Inflammatory macrophage (primary cell): ENCODE measurements at places on chromosomes 2 and 18.

GRCh38 chr2:170145675-170146432 lies 32.1 kb upstream of the MYO3B start:
- no peak for DNase-seq

DNA sequence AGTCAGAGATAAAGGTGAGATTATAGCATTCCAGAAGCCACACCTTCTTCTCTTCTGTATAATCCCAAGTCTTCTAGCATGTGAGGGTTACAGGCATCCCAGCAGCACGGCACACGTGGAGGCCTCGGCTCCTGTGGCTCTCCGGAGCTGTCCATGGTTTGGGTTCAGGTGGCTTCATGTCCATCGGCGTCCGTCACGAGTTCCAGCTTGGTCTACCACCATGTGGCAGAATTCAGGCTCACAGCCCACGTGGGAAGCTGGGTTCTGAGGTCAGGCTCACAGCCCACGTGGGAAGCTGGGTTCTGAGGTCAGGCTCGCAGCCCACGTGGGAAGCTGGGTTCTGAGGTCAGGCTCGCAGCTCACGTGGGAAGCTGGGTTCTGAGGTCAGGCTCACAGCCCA lies 378.3 kb upstream of the SALL3 start:
- no peak for DNase-seq

DNA sequence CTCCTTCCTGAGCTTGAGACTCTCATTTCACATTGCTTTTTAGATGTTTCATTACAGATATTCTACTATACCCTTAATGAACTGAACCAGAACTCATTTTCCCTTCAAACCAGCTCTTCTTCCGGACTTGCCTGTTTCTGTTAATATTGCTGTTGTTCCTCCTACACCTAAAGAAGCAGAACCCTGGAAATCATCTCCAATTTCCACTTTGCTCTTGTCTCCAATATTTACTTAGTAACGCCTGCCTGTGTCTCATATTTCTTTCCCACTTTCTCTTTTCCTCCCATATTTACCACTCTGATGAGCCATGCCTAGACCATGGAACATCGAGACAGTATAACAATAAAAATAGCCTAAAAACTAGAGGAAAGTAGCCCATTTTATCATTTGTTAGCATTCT lies 17.9 kb upstream of the GMCL1 start:
- DNase-seq: no peak

DNA sequence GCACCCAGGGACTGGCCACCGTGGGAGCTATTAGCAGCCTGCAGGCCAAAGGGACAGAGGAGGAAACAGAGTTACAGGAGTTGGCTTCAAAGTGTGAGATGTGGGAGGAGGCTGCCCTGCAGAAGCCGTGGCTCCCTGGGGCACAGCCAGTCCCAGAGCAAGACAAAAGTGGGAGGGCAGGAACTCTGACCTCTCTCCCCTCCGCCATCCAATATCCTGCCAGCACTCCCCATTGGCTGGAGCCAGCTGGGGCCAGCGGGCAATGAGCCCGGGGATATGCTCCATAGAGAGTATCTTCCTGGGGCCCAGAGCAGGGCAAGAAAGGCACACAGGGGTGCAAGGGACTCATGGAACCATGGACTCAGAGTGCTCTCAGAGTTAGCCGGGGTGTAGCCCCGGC lies 143.1 kb downstream of the INHBB start:
- no peak for DNase-seq

DNA sequence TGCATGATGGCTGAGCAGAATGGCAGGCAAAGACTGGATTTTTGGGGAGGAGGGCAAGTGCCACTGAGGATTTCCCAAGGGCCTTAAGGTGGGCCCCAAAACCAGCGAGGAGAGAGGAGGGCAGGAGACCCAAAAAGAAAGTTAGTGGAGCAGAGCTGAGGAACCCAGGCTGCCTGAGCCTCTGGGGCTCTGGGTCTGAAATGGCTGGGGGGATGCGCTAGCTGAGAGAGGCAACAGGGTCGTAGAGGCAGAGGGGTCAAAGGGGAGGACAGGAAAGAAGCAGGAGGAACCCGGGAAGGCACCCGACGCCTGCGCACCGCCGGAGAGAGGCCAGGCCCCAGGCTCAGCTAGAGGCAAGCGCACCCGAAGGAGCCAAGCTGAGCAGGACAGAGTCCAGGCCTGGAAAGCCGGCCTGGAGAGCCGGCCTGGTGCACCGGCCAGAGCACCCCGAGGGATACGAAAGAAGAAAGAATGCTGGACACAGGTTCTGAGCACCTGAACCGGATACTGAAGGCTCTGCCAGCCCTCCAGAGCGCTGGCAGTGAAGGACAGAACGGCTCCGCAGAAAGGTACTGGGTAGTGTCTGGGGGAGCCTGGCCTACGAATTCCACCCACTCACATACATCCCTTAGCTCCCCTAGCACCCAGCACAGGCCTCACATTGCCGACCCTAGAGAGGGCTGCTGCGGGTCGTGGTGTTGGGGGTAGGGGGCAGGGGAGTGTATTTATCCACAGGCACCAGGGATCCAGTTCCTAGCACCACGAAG lies 39.5 kb upstream of the ATP6V1B1 start:
- DNase-seq: no peak

GRCh38 chr2:119190321-119191111 lies 32.0 kb upstream of the C1QL2 start:
- no peak for DNase-seq

- no peak for DNase-seq
Measured at GRCh38 chr2:44053456-44053855, 57.7 kb upstream of the LRPPRC start.

- DNase-seq: peak; percentile 37
Measured at GRCh38 chr2:106085181-106085940, 108.7 kb downstream of the UXS1 start.

DNA sequence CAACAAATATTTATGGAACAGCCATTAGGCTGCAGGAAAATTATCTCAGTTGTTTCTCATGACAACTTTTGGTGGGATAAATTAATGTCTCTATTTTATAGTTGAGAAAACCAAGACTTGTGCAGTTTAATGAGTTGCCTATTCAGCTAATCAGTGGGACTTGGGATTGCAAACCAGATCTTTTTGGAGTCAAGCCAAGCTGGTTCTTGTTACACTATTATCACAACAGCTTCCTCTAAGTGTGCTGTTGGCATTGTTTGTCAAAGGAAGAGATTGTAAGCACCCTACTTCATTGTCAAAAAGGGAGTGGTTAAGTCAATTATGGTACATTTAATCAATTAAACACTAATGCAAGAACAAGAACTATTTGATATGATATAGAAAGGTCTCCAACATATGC lies 119.2 kb downstream of the PAX3 start:
- DNase-seq: no peak

DNA sequence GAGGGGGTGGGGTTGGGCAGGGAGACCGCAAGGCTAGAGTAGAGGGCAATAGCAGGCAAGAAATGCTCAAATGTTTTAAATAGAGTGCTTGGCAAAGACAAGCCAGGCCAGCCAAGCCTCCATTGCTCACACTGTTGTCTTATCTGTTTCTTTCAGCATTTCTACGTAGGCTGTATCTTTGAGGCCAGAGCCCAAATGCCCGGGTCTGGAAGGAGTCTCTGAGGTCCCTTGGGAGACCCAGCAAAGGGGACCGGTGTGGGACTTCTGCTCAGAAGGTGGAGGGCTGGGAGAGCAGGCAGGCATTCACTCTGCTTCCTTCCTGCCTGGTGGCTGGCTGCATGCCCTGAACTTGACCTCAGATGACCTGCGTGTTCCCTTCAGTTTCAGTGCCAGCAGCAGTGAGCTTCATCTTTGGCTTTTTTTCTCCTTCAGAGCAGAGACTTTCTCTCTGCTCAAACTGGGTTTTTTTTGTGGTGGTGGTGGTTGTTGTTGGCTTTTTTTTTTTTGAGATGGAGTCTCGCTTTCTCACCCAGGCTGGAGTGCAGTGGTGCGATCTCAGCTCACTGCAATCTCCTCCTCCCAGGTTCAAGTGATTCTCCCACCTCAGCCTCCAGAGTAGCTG lies 13.7 kb upstream of the TET3 start:
- DNase-seq: peak; percentile 52

- no peak for DNase-seq
Measured at GRCh38 chr2:121735518-121736074, 1.1 kb downstream of the NIFK start.

- DNase-seq: no peak
Measured at GRCh38 chr2:79432731-79433146, 80.1 kb upstream of the CTNNA2 start.

GRCh38 chr2:127155947-127156346 lies 49.0 kb upstream of the BIN1 start:
- DNase-seq: no peak

- no peak for DNase-seq
Measured at GRCh38 chr2:169683054-169683424, 11.2 kb downstream of the CFAP210 start.

DNA sequence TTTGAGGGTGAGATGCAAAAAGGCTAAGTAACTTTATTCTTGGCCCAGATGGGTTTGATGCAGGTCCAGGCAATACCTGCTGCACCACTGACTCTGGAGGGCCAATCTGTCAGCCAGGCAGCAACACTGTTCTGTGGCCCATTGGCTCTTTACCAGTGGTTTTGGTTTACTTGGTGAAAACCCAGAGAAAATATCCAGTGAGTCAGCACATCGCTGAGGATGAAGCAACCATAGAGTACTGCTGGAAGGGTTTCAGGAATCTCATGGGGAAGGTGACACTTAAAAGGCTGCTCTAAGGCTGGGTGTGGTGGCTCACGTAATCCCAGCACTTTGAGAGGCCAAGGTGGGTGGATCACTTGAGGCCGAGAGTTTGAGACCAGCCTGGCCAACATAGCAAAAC lies 192.5 kb upstream of the FAM98A start:
- no peak for DNase-seq

DNA sequence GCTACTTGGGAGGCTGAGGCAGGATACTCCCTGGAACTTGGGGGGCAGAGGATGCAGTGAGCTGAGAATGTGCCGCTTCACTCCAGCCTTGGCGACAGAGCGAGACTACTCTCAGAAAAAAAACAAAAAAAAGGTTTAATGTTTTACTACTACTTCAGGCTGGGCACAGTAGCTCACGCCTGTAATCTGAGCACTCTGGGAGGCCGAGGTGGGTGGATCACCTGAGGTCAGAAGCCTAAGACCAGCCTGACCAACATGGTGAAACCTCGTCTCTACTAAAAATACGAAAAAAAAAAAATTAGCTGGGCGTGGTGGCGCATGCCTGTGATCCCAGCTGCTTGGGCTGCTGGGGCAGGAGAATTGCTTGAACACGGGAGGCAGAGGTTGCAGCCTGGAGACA lies 75.7 kb upstream of the ATIC start:
- DNase-seq: no peak

GRCh38 chr2:43221763-43222474 lies 4.5 kb downstream of the ZFP36L2 start:
- peak; percentile 89 for DNase-seq

DNA sequence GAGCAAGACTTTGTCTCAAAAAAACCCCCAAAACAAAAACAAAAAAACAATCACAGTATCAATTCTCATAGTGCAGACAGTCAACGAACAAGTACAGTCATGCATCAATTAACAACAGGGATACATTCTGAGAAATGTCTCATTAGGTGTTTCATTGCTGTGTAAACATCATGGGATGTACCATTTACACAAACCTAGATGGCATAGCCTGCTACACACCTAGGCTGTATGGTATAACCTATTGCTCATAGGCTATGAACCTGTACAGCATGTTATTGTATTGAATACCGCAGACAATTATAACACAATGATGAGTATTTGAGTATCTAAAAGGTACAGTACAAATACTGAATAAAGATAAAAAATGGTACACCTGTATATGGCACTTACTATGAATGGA lies 67.8 kb upstream of the LMAN1 start:
- DNase-seq: no peak

DNA sequence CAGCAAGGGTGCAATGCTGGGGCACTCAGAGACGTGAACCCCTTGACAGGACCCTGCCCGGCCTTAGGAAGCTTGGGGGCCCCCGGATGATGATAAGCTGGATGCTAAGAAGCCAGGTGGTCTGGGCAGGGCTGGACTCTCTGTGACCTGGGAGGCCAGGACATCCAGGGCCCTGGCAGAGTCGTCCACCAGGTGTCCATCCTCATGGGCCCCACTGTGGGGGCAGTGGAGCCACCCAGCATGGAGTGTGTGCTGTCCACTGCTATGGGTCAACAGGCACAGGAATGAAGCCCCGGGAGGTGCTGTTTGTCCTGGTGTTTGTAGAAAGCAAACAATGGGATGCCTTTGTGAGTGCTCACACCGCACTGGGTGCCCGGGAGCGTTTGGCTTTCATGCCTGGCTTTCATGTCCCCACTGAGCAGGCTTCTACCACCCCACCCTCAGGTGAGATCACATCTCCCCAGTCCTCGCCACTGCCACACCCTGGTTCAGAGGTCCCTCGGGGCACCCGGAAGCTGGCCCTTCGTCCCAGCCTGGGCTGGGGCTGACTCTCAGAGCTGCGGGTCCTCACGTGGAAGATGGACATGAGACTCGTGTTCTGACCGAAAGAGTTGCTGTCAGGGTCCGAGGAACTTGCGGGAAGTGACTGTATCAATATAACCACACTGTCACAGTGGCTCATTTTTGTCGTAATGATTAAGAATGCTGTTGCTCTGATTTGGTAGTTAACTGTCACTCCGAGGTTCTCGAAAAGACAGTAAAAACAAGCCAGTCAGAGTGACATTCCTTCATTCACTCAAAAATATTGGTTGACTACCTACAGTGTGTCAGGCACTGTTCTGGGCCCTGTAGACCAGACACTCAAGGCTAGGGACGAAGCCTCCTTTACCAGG lies 53.3 kb downstream of the INHBB start:
- no peak for DNase-seq

DNA sequence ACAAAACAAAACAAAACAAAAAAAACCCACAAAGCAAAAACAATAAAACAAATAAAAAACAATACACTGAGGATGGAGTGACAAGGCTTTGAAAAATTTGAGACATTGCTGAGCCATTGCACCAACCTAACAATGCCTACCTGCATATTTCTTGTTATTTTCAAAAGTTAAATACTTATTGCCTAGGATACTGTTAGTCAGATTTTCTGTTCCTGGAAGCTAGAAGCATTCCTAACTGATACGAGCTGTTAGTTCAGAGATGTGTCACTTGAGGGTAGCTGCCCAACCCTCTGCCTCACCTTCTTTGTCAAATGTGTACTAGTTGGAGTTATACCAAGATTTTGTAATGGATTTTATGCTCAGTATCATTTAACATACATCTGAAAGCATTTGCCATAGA lies 187.2 kb downstream of the TXNL1 start:
- no peak for DNase-seq

- DNase-seq: peak; percentile 79
Measured at GRCh38 chr2:136117909-136118818, at the start of gene CXCR4. TSS of gene CXCR4 (minus strand) at chr2:136118149. CDS start at chr2:136118060, 89 bp downstream.

- DNase-seq: no peak
Measured at GRCh38 chr2:236160366-236161081, 7.7 kb downstream of the GBX2 start.

DNA sequence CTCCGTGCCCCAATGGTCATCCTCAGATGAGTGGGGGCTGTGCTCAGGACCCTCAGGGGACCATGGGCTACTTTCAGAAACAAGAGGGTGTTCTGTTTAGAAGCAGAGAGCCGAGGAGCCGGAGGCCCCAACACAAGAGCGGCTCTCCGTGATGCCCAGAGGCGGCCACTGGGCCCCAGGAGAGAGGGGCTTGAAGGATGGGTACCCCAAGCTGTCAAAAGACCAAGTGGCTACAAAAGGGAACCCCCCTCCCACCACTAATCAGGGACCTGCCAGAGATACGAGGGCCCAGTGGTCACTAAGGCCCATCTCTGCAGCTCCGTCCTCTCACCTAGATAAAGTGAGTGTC lies 93.6 kb downstream of the HDAC4 start:
- no peak for DNase-seq

- DNase-seq: no peak
Measured at GRCh38 chr2:5236249-5236648, 455.9 kb upstream of the SOX11 start.

GRCh38 chr2:152410165-152410597 lies 75.2 kb downstream of the FMNL2 start:
- peak; percentile 56 for DNase-seq
